HT1080 (cell line): ENCODE measurements at places on chromosomes 12 and 14.
A peak's percentile ranks its signal among the peaks of the same experiment; 100 is the strongest.

- no peak for DNase-seq
These were observed 32.6 kb downstream of the NGB start for GRCh38 chr14:77238356-77238755.

DNA sequence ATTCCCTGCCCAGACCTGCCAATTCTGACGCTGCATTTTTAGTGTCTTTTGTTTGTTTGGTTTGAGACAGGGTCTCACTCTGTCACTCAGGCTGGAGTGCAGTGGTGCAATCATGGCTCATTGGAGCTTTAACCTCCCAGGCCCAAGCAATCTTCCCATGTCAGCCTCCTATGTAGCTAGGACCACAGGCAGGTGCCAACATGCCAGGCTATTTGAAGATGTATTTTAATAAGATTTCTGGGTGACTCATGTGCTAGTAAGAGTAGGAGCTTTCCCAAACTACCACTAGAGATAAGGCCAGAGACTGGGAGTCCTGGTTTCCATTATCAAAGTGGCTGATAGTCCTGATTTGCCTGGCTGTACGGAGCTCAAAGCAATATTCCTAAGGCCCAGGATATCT is 693.3 kb downstream of the MED13L start:
- no peak for DNase-seq

DNA sequence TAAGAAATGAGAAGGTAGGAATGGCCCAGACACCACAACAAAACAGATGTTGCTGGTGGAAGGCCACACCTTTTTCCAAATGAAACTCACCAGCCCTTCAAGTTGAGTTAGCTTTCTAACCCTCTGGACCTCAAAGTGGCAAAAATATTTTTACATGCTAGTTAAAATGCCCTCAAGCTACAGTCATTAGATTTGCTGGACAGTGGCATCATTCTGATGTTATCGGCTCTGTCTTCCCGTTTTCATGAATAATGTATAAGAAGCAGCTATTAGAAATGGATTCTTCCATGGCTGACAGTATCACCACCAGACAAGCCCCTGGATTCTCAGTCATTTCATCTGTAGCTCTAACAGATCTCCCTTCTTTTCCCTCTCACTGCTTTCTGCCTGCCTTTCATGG is 37.1 kb upstream of the PLXNC1 start:
- no peak for DNase-seq

GRCh38 chr14:100155049-100155621 is 4.3 kb downstream of the DEGS2 start:
- peak; percentile 65 for DNase-seq

DNA sequence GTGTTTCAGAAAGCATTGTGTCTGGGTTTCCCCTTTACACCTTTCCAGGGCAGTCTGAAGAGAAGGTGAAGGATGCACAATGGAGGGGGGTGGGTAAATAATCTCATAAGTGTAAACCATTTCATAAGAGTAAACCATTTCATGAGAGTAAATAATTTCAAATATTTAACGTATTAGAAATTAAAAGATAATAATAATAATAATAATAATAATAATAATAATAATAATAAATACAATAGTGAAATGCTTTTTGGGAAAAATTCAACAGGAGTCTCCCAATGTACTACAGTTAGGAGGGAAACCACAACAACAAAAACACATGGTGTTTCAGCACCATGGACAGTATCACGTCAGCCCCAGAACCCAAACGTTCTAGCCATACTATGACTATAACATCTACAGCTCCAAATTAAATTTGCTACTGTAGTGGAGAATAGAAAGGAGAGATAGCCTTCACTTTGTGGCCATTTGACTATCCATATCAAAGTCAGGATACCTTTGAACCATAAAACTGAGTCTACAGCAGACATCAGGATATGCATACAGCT is 691.8 kb downstream of the BCL11B start:
- peak; percentile 29 for DNase-seq

- DNase-seq, result peak; percentile 23
These were observed 1373.7 kb downstream of the LRFN5 start for GRCh38 chr14:42980419-42980818.

GRCh38 chr12:48001505-48002413 is 2.5 kb downstream of the COL2A1 start:
- DNase-seq, result peak; percentile 35

- peak; percentile 34 for DNase-seq
These were observed 51.4 kb upstream of the OAS1 start for GRCh38 chr12:112855375-112855774.
